Activated CD4-positive, alpha-beta T cell treated with anti-CD3 and anti-CD28 coated beads, Interleukin-2, amount 10 ng/mL, durations not matched to agents 24 days and 14 days (primary cell): ENCODE measurements at places on chromosomes 16 and 17. TPM values are rescaled to one million over a fixed set of nuclear protein-coding genes. Genes with fewer than 3 reads are reported as not detected.
A peak's percentile ranks its signal among the peaks of the same experiment; 100 is the strongest.

PLXDC1 gene
- 0.16 and 0.43 TPM in 2 replicates for total RNA-seq

DNA sequence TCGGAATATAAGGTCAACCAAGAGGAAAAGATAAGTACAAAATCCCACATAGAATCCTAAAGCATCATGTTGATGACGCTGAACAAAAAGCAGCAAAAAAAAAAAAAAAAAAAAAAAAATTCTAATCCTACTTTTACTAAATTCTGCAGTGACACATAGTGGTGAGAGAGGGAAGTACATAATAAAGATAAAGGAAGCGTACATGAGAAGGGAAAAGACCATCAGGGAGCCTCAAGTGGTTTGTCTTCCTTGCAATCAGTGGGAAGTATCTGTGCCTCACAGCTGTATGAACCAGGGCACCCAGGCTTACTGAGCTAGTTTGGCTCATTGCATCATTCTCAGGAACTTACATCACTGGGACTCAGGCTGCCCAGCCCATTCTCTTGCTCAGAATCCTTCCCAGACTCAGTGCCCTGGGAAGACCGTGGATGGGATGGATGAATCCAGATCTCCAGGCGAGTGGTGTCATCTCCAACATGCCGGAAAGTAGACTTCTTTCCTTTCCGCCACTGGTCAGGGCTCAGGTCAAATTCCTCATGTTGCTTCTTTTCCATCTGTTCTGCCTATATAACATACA, 21.2 kb downstream of the SMG6 start:
- H3K27me3 ChIP-seq, result no peaks in the 10 kb centered on the region
- peak overlapping the region; percentile 76 for H3K27ac ChIP-seq
- H3K36me3 ChIP-seq, result peaks cover 57% of the 10 kb centered on the region
- peaks cover 36% of the 10 kb centered on the region for H3K4me1 ChIP-seq

DNA sequence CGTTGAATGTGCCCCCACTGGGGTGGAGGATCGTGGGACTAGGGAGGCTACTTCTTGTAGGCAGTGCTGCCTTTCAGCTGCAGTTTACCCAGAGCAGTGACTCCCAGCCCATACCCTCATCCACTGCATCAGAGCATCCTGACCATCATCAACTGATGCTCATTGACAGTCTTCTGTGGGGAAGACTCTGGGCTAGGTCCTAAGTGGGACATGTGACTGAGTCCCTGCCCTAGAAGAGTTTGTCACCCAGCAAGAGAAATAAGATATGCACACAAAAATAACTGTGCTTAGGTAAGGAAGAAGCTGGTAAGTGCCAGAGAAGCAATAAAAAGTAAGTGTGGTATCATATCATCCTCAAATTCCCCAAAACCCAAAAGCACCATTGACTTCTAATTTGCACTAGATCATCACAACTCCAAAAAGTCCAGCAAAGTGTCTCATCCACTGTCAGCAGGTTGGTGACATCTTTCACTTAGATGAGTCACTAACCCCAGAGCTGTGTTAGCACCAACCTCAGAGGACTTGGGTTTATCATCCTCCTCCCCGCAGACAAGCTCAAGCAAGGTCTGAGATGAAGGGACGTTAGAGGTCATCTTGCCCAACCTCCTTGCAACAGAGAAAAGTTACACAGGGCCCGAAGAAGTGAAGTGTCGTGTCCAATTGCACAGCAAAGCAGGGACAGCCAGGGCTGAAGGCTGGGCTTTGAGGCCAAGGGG, 99.0 kb downstream of the CCDC182 start:
- DNase-seq, result peak; percentile 61
- peaks cover 6% of the 10 kb centered on the region for H3K36me3 ChIP-seq
- no peaks in the 10 kb centered on the region for H3K27me3 ChIP-seq
- peak overlapping the region; percentile 79 for H3K27ac ChIP-seq
- H3K4me3 ChIP-seq, result no peak overlapping the region

- peaks cover 3% of the 10 kb centered on the region for H3K27me3 ChIP-seq
- H3K36me3 ChIP-seq, result no peaks in the 10 kb centered on the region
- no peak for DNase-seq
- no peak overlapping the region for H3K4me3 ChIP-seq
- no peak overlapping the region for H3K27ac ChIP-seq
These were observed 8.4 kb upstream of the TERF2 start for GRCh38 chr16:69393898-69394849.

DNA sequence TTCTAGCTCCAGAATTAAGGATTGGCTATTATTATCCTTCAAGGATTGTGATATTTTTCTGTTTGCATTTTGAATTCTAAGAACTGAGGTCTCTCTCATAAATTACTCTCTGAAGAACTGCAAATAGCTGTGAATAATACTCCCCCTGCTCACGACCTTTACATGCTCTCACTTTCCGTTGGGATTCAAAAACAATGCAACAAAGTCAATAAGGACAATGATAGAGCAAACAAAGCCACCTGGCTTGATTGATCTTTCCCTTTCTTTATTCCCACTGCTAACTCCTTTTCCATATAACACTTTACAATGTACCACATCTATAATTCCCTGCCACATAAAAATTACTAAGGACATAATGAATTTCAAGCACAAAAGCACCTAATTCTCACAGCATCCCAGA, 523.0 kb upstream of the CA10 start:
- H3K36me3 ChIP-seq, result no peaks in the 10 kb centered on the region
- H3K4me3 ChIP-seq, result no peak overlapping the region
- no peaks in the 10 kb centered on the region for H3K4me1 ChIP-seq
- H3K27me3 ChIP-seq, result no peaks in the 10 kb centered on the region
- DNase-seq, result no peak
